ENCODE measurements at places on chromosomes 3 and 15.

DNA sequence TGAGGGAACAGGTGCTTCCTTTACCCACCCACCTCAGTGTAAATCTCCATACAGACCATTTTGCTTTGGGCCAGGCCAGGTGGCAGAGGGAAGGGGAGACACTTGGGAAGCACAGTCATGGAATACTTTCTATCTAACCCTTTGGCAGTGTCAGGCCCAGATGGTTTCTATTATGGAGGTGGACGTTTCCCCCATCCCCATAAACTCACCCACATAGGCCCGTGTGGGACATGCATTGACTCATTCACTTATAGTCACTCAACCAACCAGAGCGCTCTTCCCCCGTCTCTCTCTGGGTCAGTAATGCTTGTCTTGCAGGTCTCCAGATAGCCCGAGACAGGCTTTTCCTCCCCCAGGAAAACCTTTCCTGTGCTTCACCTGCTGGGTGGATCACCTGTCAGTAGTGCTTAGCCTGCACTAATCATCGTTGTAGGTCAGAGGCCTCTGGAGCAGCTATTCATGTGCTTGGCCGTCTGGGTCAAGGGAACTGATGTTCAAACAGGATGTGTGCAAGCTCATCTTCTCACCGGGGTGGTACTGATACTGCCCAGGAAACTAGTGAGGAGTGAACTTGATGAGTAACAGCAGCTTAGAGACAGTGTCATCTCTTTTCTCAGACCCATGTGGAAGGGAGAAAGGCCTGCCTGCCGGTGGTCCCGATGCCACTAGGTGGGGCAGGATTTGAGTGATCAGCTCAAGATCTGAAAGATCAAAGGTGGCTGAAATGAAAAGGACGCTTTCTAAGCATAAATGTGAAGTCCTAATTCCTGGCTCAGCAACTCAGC lies 67.1 kb downstream of the CEMIP start:
- no peak for DNase-seq

DNA sequence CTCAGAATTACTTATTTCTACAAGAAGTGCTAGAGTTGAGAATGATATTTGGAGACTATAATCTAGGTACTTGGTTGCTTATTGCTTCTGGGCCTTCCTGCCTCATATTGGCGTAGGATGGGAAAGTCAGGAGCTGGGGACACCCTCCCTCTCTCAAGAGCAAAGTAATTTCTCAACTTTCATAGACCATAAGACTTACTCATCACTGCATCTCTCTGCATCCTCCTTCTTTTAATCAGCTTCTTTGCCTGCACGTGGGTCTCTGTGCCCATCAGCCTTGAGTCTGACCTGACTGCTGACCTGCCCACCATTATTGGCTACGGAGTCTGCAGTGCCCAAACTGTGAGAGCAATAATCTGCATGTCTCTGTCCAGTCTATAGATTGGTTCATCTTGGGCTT lies 27.3 kb upstream of the XIRP1 start:
- DNase-seq, result no peak

DNA sequence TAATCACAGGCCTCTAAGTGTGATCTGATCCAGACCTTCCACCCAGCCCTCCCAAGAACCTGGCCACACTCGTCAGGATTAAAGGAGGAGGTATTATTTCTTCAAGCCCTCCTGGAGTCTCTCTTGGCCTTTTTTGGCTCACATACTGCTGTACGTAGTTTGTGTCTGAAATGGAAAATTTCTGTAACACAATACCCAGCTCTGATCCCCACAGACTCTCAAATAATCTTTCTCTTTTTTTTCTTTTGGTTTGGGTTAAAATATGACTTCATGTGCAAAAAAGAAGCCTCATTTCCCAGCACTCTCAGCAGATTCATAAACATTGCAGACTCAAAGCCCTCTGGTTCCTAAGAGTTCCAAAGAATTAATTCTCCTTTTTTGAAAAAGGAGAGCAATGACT lies 96.5 kb upstream of the PHLDB2 start:
- DNase-seq, result no peak

GRCh38 chr15:30979457-30979856 lies 12.0 kb downstream of the MTMR10 start:
- DNase-seq, result no peak

- no peak for DNase-seq
These were observed 11.8 kb upstream of the FBXO22 start for GRCh38 chr15:75891895-75892294.

- DNase-seq, result no peak
These were observed 65.4 kb downstream of the USF3 start for GRCh38 chr3:113630956-113631542.

GRCh38 chr3:113614402-113614801 lies 82.0 kb downstream of the USF3 start:
- no peak for DNase-seq

DNA sequence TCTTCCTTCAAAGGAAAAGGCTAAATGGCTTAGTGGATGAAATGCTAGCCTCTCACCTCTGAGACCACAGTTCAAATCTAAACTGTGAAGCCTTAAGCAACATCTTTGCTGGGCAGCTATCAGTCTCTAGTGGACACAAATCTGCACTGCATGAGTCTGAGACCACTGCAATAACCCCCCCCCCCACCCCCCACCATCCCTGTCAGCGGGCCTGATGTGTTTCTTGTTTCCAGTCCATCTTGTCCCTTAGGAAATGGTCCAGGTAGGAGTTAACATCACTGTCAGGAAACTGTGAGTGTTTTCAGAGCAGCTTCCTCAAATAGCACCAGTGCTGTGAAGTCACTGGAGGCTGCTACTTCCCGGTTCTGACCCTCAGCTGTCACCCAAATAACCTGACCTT lies 140.6 kb upstream of the TMCO5A start:
- DNase-seq, result no peak

GRCh38 chr3:4261406-4261805 lies 41.8 kb upstream of the SETMAR start:
- DNase-seq, result no peak

GRCh38 chr3:152040319-152040718 lies 166.9 kb downstream of the SUCNR1 start:
- no peak for DNase-seq

DNA sequence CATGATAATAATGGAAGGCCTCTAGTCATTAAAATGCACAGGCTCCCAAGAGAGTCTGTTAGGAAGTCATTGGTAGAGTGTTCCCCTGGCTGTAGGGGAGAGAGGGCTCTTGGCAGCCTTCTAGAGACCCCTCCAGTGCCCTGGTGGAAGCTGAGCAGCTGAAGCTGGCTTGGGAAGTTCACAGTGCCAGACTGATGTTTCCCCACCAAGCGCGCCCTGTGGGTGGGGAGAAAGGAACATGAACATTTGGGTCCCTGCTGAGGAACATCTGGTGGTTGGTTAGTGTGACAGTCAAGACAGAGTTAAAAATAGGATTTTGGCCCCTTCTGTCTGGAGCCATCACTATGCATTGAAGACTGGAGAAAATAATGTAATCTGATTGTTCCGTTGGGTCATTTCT lies 37.1 kb upstream of the RGMA start:
- DNase-seq, result no peak

DNA sequence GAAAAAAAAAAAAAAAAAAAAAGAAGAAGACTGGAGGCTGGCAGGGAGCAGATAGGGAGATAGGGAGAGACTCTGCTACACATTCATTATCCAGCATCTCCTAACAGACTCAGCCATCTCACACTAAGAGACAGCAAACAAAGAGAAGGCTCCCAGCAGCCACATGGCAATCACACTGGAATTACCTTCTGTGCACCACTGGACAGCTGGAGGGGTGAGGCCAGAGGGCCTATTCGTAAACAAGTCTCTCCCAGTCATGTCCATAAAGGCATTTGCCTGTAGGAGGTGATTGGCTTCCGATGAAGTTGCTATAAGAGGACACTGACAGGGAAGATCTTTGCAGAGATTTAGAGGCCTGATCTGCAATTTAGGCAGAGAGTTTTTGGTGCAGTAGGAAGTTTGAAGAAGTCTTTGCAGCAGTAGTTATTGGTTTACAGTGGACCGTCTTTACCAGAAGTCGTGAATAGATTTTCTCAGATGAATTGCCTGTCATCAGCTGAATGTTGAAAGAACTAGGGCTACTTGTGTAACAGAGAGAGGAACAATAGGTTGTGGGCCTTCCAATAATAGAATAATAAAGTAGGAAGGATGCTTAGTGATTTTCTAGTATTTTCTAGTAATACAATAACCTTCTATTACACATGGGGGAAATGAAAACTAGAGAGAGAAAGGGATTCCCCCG lies 89.7 kb downstream of the TP63 start:
- DNase-seq, result no peak

- DNase-seq, result no peak
These were observed 14.2 kb downstream of the CSK start for GRCh38 chr15:74795966-74796625.

- DNase-seq, result no peak
These were observed 1.7 kb downstream of the ATG7 start for GRCh38 chr3:11273891-11274291.

- DNase-seq, result no peak
These were observed 339.8 kb downstream of the THSD4 start for GRCh38 chr15:71455107-71455506.

DNA sequence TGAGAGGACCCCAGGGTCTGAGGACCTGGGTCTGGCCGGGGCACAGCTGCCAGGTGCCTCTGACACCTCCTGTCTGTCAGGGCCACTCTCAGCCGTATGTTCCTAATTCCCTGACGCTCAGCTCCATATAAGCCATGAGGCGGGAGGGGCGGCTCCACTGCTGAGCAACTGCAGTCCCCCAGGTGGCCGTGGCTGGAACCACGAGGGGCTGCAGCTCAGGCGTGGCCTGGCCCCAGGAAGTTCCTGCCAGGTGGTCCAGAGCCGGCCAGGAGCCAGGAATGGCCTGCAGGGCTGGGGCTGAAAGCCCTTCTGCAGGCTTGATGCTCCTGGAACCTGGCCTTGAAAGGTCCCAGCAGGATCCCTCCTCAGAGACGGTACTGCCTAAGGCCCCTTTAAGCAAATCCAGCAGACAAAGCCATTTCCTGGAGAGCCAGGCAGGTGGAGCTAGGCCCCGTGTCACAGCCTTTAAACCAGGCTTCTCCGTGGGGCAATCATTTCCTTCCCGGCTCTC lies 118.0 kb downstream of the CHSY1 start:
- no peak for DNase-seq

- DNase-seq, result no peak
These were observed 31.3 kb downstream of the TFRC start for GRCh38 chr3:196050597-196050996.

- no peak for DNase-seq
These were observed 2.0 kb upstream of the TBC1D2B start for GRCh38 chr15:78079298-78080087.

GRCh38 chr15:42104095-42104891 lies 9.9 kb upstream of the PLA2G4D start:
- DNase-seq, result no peak

DNA sequence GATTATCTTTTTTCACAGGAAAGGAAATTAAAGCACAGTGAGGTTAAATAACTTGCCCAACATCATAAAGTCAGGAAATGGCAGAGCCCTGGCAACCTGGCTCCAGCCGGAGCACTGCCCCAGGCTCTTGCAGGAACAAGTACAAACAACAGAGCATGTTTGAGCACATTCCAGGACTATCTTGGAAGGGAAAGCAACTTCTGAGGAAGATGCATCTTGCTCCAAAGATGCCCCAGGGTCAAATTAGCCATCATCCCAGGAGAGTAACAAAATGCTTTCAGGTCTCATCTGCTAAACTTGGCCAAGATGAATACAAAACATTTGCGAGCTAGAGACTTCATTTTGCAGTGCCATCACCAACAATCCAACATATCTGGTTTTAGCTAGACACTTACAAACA lies 162.4 kb upstream of the LRRN1 start:
- DNase-seq, result no peak

DNA sequence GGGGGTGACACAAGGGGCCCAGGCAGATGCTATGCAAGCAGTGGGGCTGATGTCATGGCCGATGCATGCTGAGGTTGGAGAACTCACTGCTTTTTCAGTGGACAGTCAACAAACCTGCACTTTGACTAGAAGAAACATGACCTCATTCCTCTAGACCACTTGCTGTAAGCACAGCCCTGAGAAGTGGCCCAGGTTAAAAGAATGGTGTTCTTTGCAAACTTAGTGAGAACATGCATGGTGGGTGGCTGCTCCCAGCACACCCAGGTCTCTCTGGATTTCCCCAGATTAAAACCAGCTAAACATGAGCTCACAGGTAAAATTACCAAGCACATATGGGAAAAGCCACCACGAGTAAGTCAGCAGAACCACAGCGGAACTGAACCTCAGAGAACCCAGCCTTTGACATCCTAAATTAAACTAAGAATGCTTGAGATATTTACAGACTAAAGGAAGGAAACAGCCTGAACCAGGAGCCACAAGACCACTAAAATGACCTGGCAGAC lies 15.5 kb downstream of the DLEC1 start:
- DNase-seq, result no peak

DNA sequence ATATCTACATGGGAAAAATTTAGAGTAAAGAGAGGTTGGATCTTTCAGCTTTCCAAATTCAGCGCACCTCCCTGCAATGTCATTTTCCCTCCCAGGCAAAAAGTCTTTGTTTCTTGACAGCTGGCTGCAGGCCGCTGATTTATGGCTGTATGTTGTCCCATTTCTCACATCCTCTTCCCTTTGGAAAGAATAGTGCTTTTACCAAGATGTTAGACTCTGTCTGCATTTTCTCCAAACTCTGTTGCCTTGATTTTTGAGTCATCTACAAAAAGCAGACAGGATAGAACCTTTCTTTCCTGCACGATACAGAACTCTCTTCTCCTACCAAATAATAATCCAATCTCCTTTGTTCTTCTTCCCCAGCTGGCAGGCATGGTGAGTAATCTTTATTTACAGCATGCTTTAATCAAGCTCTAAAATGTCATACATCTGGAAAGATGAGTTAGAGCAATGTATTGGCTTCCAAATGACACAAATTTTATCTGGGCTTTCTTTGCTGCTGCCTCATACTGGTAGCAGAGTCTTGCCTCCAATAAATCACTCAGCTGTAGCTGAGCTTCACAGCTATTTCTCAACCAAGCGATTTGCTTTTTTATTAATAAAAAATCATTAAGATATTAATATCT lies 101.9 kb downstream of the PIK3R4 start:
- DNase-seq, result no peak

GRCh38 chr3:195911946-195912270 lies 3.6 kb upstream of the TNK2 start:
- DNase-seq, result no peak
